ENCODE measurements at places on chromosomes 12 and 14. TPM values are rescaled to one million over a fixed set of nuclear protein-coding genes. Genes with fewer than 3 reads are reported as not detected.

FZD10 gene
- 0.31 TPM for polyA plus RNA-seq

SPTSSA gene
- 36.0 TPM for polyA plus RNA-seq

RALGAPA1 gene
- 11.6 TPM for polyA plus RNA-seq

CORO1C gene
- 45.4 TPM for polyA plus RNA-seq

EIF5 gene
- 51.9 TPM for polyA plus RNA-seq

SYNDIG1L gene
- not detected for polyA plus RNA-seq

ARG2 gene
- 2.6 TPM for polyA plus RNA-seq

TPH2 gene
- polyA plus RNA-seq = not detected

UNC79 gene
- polyA plus RNA-seq = 0.10 TPM

RASSF9 gene
- polyA plus RNA-seq = 0.31 TPM

SMCO2 gene
- 1.2 TPM for polyA plus RNA-seq

PTGDR gene
- not detected for polyA plus RNA-seq

RNASE8 gene
- polyA plus RNA-seq = not detected

GLS2 gene
- 5.4 TPM for polyA plus RNA-seq

NIN gene
- polyA plus RNA-seq = 9.5 TPM

SLC25A47 gene
- not detected for polyA plus RNA-seq
